ENCODE measurements at places on chromosomes 4 and X.

DNA sequence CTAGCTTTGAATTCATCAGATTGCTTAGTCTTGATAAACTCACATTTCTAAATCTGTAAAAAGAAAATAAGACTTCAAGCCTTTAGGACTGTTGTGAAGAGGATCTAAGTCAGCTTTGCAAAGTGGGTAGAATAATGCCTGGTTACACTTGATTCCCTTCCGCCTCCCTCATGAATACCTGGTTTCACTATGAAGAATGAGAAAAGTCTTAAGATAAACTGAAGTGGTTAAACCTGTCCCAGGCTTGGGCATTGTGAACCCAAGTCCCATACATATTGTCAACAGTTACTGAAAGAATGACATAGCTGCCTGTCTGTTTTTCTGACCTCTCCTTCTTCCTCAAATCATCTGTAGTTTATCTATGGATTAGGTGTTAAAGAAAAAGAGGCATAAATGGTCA, 16.7 kb upstream of the GBA3 start:
- DNase-seq: no peak

GRCh38 chr4:168318266-168318895, at the start of gene DDX60:
DDX60 (minus strand) TSS chr4:168318752; CDS start chr4:168311259, 7,493 bp downstream.
- peak; percentile 87 for DNase-seq

DNA sequence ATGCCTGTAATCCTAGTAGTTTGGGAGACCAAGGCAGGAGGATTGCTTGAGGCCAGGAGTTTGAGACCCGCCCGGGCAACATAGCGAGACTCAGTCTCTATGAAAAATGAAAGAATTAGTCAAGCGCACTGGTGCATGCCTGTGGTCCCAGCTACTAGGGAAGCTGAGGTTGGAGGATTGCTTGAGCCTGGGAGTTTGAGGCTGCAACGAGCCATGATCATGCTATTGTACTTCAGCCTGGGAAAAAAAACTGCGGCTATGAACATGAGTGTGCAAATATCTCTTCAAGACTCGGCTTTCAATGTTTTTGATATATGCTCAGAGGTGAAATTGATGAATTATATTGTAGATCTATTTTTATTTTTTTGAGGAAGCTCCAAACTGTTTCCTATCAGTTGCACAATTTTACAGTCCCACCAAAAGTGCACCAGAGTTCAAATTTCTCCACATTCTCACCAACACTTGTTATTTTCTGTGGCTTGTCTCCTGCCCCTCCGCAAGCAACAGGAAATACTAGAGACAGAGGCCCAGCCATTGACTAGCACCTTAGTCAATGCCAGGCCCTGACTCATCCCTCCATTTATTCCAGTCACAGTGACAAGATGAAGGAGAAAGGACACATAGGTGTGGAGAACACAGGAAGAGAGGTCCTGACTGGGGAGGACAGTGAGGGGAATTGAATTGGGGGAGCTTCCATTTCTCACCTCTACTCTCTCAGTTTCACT, 33.1 kb upstream of the ZNF41 start:
- DNase-seq: peak; percentile 78

DNA sequence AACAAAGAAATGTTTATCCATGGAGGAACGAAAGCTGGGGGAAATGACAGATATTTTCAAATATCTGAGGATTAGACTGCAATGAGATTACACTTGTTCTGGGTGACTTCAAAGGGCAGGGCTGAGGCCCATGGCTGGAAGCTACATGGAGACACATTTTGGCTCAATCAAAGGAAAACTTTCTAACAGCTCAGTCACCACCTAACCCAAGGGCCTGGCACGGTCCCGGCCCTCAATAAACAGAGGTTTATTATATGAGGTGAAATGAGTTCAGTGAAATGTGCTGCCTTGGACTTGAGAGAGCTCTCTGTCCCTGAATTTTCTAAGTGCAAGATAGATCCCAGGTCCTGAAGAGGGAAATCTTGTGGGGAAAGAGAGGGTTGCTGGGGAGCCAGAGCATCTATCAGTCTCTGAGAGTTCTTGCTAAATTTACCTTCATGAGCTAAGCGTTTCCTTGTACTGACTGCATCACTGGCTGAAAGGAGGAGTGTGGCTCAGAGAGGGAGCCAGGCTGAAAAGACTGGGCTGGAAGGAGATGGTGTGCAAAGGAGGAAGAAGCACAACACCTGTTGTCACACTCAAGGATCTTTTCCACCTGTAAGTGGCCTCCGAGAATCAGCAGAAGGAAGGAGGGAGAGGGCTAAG, 2.0 kb upstream of the RIPPLY1 start:
- no peak for DNase-seq

- DNase-seq: peak; percentile 39
Measured at GRCh38 chrX:130555341-130555740, 153.6 kb downstream of the RBMX2 start.
